ENCODE measurements at places on chromosomes 4 and X.

- DNase-seq, result no peak
Observed at GRCh38 chr4:119329835-119330620, 8.1 kb upstream of the FABP2 start.

- no peak for DNase-seq
Observed at GRCh38 chr4:121177246-121178137, 13.4 kb upstream of the TNIP3 start.

GRCh38 chrX:138986235-138986634 lies 274.7 kb upstream of the FGF13 start:
- no peak for DNase-seq

DNA sequence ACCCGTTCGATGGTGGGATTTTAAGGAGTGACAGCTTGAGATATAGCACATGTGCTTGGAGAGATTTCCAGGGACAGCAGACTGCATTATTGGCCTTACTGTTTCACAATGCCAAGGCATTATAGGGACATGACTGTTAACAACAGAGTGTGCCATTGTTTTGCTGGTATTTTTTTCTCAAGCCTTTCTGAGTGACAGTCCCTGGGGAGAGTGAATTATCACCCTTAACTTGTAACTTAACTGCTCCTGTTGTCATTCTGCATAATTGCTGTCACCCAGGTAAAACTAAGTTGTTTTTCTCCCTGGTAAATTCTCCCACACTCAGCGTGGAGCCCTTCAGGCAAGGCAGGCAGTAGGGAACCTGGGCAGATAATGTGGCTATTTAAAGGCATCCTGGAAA lies 989.2 kb upstream of the LCORL start:
- no peak for DNase-seq

GRCh38 chr4:108370291-108371141 lies 201.8 kb upstream of the LEF1 start:
- DNase-seq, result no peak

DNA sequence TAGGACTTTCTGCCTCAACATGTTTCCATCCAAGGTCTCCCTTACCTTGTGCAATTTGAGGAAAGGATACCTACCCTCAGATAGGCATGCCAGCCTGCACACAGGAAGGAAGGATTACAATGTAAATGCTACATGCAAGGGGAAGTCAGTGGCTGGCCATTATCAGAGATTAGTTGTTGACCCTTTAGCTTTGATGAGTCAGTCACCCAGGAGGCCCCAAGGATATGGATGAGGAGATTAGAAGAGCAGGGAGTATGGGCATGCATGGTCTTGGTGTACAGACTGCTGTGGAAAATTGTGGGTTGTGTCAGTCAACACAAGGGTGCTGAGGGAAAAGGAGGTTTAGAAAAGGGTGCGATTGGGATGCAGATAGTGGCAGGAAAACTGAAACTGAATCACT lies 92.0 kb downstream of the GUCY2F start:
- no peak for DNase-seq

GRCh38 chr4:53490965-53491622 lies 100.2 kb downstream of the LNX1 start:
- DNase-seq, result peak; percentile 75

DNA sequence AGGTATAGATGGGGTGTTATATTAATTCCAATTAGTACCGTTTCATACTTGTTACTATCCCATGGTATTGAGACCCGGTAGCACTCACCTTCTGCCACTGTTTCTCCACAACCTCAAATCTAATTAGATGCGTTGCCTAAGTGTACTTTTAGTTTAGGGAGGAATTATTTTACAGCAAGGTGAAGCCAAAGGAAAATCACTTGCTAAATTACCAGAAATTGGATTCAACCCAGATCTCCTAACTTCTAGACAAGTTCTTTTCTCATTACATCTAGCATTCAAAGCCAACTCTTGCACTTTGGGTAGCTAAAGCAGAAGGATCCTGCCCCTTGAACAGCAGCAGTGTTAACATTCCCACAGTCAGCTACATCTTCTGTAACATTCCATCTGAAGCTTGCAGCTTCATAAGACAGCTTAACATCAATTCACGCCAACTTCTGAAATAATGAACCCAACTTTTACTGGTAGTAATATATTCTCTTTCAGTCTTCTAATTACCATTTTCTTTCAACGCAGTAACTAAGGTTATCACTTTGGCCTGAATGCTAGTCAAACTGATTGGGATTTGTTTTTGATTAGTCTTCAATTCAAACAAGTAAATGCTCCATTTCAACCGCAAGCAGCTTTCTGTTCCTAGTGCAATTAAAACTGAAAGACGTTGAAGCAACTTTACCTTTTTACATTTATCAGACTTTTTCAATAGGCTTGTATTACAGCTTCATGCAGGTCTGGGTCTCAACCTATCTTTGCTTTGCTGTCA lies 934 bp upstream of the SEC31A start:
- no peak for DNase-seq

GRCh38 chrX:136397001-136397400 lies 90.7 kb upstream of the BRS3 start:
- no peak for DNase-seq

- DNase-seq, result peak; percentile 82
Observed at GRCh38 chrX:9342561-9343051, 122.3 kb upstream of the TBL1X start.

DNA sequence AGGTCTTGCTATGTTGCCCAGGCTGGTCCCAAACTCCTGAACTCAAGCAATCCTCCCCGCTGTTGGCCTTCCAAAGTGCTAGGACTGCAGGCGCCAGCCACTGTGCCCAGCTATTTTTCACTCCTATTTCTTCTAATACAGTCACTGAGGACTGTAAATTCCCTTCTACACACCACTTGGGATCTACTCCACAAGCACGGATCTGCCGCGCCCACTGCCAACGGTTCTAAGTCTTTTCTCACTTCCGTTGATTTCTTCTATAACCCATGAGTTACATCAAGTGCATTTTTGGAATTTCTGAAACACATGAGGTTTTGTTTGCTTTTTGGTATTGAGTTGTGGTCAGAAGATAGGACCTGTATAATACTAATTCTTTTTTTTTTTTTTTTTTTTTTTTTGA lies 48.6 kb downstream of the FAM53A start:
- no peak for DNase-seq

- DNase-seq, result no peak
Observed at GRCh38 chr4:77398256-77398655, 207.4 kb upstream of the CXCL13 start.

GRCh38 chrX:119880552-119881437 lies 9.2 kb downstream of the NDUFA1 start:
- no peak for DNase-seq

DNA sequence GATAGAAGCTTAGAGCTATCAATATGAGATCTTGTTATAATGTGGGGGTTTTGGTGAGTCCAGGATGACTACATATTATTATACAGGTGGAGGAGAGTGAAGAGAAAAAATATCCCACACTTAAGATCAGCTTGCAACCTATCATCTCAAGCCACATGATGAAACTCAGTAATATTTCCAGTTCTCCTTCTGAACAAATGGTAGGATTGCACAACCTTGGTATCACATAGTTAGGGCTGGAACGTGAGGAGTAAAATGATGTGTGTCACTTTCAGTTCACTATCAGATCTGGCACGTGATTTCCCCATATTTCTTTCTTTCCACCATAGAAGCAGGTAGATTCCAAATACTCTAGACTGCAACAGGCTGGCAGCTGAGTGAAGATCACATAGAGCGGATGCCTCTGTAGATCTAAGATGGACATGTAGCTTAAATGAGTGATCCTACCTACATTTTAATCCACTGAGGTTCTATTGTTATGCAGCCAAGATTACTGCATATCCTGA lies 150.6 kb upstream of the ANKRD50 start:
- DNase-seq, result no peak

DNA sequence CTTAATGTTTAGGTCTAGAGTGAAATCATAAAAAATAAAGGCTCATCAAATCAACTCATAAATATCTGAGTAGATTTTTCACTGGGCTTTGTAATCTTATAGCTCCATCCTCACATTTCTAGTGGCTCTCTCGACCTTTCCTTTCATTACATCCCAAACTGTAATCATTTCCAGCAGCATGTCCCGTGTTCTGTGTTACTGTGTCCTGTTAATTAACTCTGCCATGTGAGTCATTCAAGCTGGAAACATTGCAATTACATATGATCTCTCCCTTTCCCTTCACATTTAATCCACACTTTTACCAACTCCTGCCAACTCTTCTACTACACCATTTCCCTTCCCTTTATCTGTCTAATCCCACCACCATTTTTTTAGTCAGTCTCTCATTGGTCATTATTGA lies 75.5 kb downstream of the UGT8 start:
- no peak for DNase-seq

DNA sequence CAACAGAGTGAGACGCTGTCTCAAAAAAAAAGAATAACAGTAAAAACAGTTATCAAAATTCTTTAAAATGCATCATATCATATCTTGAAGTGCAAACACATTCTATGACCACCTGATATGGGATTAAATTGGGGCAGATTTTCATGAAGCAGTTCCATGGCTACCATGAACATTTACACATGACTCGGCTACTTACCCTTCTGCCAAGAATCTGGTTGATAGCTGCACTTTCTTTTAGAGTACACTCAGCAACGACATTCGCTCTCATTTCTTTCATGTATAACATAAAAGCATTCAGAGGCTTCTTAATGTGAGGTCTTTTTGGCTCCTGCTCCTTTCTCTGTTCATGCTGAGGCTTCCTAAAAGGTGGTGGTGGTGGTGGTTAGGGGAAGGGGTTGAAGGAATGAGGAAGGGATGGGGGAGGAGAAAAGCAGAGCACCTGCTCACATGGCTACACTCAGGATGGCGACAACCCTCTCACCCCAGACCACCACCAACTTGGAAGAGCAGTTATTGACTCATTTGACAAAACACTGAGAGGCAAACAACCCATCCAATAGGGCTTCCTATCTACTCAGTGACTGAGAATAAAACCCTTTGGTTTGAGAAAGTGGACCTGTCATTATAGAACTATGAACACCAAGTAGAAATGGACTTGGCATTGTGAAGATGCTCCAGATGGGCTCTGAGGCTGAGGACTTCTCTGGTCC lies 88.5 kb downstream of the HADH start:
- DNase-seq, result no peak

- no peak for DNase-seq
Observed at GRCh38 chr4:1075809-1076699, 37.3 kb downstream of the RNF212 start.

DNA sequence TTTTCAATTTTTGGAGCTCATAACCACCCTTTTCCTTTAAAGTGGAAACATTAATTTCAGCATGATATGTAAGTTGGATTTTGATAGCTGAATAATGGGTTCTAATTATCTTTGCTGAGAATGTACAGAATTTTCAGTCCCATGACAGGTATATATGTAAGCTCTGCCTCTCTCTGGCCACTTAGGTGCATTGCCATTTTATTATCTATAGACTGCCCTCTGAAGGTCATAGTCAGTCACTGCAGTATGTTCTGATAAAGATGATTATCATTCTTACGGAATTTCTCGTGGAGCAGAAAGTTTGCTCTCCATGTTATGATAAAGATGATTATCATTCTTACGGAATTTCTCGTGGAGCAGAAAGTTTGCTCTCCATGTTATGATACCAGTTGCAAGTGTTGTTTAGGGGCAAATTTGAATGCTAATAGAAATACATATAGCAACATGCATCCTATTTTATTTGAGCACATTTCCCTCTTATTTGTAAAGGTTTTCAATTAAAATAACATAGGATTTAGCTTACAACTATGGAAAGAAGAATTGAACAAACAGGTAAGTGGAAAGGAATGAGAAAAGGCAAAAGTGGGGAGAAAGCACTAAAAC lies 10.4 kb downstream of the AFP start:
- DNase-seq, result no peak

- peak; percentile 79 for DNase-seq
Observed at GRCh38 chrX:16892504-16893362, 22.6 kb upstream of the RBBP7 start.

DNA sequence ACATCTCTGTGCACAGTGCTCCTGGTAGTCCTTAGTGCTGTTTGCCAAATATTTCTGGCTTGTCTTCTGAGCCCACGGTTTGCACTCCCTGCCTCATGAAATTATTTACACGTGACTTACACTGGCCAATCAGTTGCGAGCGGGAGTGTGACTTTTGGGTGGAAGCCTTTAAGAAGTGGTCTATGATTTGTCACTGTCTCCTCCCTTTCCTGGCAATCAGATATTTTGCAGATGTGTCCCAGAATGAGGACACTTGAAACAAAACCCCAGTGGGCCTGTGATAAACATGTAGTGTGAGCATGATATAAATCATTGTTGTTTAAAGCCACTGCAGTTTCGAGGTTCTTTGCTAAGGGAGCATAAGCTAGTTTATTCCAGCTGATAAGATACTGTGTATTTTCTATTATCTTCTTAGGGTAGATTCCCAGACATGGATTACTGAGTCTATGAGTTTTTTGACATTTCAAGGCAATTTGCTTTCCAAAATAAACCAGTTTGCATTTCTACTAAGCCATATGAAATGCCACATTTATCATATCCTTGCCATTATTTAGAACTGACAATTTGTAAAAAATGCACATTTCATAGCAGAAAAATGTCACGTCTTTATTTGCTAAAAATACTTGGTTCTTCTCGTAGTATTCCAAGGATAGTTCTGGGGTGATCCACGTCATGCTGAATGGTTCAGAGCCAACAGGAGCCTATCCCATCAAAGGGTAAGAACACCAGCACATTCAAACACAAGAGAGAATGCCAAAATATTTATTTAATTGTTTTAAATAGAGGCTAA lies 12.0 kb downstream of the BST1 start:
- DNase-seq, result peak; percentile 67

DNA sequence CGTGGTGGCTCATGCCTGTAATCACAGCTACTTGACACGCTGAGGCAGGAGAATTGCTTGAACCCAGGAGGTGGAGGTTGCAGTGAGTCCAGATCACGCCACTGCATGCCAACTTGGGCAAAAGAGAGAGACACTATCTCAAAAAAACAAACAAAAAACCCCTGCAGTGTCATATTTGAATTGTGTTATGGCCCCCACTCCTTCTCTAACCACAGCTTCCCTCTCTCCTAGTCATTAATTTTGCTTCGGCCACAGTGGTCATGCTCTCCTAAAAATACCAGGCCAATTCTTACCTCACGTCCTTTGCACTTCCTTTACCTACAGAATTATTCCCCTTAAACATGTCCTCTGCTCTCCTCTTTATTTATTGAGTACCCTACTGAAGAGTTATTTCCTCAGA lies 206.1 kb downstream of the PPP3CA start:
- DNase-seq, result no peak

DNA sequence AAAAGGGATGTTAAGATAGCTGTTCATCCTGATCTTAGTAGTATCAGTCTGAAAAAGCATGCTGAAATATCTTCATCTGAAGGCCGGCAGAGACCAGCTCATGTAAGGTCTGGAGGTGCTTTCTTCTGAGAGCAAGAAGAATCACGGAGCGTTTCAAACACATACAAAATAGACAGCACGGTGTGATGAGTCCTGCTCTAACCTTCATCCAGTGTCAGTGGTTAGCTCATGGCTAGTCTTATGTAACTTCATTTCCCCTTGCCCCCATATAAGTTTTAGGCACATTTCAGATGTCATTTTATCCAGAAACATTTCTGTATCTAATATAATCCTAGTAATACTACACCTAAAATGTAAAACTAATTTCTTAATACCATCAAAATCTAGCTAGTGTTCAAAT lies 27.8 kb downstream of the ADD1 start:
- DNase-seq, result no peak

GRCh38 chrX:46559062-46559461 lies 13.8 kb upstream of the ZNF674 start:
- no peak for DNase-seq

GRCh38 chrX:118847676-118848075 lies 24.1 kb downstream of the ZCCHC12 start:
- no peak for DNase-seq

GRCh38 chr4:75698162-75698962 lies 25.2 kb upstream of the G3BP2 start:
- no peak for DNase-seq
